Activated T-cell treated with anti-CD3 and anti-CD28 coated beads, Interleukin-2, amount 50 U/mL, for 24 hours (primary cell): ENCODE measurements at places on chromosomes 16 and 17.
A peak's percentile ranks its signal among the peaks of the same experiment; 100 is the strongest.

- DNase-seq: peak; percentile 80
- peaks cover 25% of the 10 kb centered on the region for H3K4me1 ChIP-seq
- H3K27me3 ChIP-seq: no peaks in the 10 kb centered on the region
Observed at GRCh38 chr17:82414548-82415281, 3.4 kb upstream of the HEXD start.

GRCh38 chr17:76102944-76103273 is 678 bp downstream of the EXOC7 start:
- peaks cover 28% of the 10 kb centered on the region for H3K4me1 ChIP-seq
- peaks cover 48% of the 10 kb centered on the region for H3K36me3 ChIP-seq

GRCh38 chr16:12543700-12544476 is 259.8 kb downstream of the CPPED1 start:
- H3K27ac ChIP-seq: no peak overlapping the region
- no peaks in the 10 kb centered on the region for H3K27me3 ChIP-seq
- H3K36me3 ChIP-seq: peaks cover 6% of the 10 kb centered on the region
- H3K4me1 ChIP-seq: peaks cover 64% of the 10 kb centered on the region

DNA sequence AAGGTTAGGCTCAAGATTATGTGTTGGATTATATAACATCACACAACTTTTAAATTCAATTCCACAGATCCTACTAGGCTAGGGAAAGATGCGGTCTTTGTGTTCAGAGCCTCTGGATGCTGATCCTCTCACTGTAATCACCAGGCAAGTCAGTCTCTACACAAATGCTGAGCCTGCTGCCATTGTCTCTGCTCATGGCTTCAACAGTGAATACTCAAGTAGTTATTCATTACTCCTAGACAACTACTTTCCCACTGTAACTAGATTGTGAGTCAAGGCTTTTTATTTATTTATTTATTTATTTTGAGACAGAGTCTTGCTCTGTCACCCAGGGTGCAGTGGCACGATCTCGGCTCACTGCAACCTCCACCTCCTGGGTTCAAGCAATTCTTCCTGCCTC is 15.8 kb upstream of the NDUFAB1 start:
- H3K27me3 ChIP-seq: no peaks in the 10 kb centered on the region
- peaks cover 69% of the 10 kb centered on the region for H3K36me3 ChIP-seq
- no peak overlapping the region for H3K4me3 ChIP-seq
- no peak for DNase-seq

- DNase-seq: no peak
- peaks cover 21% of the 10 kb centered on the region for H3K27me3 ChIP-seq
- H3K27ac ChIP-seq: no peak overlapping the region
- H3K4me1 ChIP-seq: no peaks in the 10 kb centered on the region
- no peak overlapping the region for H3K4me3 ChIP-seq
Observed at GRCh38 chr17:79031996-79032875, 8.3 kb downstream of the C1QTNF1 start.

- no peaks in the 10 kb centered on the region for H3K36me3 ChIP-seq
- no peaks in the 10 kb centered on the region for H3K4me1 ChIP-seq
- H3K27me3 ChIP-seq: peaks cover 2% of the 10 kb centered on the region
- no peak overlapping the region for H3K27ac ChIP-seq
Observed at GRCh38 chr16:68793401-68793857, 49.9 kb upstream of the TANGO6 start.

- DNase-seq: no peak
- H3K36me3 ChIP-seq: no peaks in the 10 kb centered on the region
- peaks cover 3% of the 10 kb centered on the region for H3K4me1 ChIP-seq
- peaks cover 24% of the 10 kb centered on the region for H3K27me3 ChIP-seq
Observed at GRCh38 chr16:10558305-10558704, 22.1 kb downstream of the EMP2 start.

DNA sequence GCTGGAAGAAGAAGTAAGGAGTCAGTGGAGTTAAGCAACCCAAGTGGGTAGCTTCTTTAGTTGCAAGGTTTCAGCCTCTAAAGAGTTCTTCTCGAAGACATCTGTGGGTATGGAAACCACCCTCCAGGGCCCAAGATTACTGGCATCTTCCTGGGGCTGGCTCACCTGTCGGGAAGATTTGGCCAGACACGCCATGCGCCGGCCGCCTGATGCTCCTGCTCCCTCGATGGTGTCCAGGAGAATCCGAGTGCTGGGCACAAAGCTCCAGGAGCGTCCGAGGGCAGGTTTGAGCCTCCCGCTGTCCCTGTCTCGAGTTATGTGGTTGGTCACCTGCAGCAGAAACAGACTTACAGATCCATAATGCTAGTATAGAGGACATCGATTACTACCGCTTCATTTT is 18.6 kb downstream of the RAD51D start:
- DNase-seq: no peak
- peaks cover 18% of the 10 kb centered on the region for H3K4me1 ChIP-seq
- H3K36me3 ChIP-seq: peaks cover 76% of the 10 kb centered on the region
- H3K4me3 ChIP-seq: no peak overlapping the region
- peak overlapping the region; percentile 52 for H3K27ac ChIP-seq
- no peaks in the 10 kb centered on the region for H3K27me3 ChIP-seq

- no peak for DNase-seq
- no peaks in the 10 kb centered on the region for H3K4me1 ChIP-seq
- no peaks in the 10 kb centered on the region for H3K27me3 ChIP-seq
- H3K4me3 ChIP-seq: no peak overlapping the region
- H3K27ac ChIP-seq: no peak overlapping the region
- no peaks in the 10 kb centered on the region for H3K36me3 ChIP-seq
Observed at GRCh38 chr16:64225696-64226095, 896.2 kb downstream of the CDH11 start.

- DNase-seq: no peak
- H3K4me1 ChIP-seq: peaks cover 3% of the 10 kb centered on the region
- H3K27me3 ChIP-seq: no peaks in the 10 kb centered on the region
- H3K36me3 ChIP-seq: no peaks in the 10 kb centered on the region
- no peak overlapping the region for H3K4me3 ChIP-seq
- H3K27ac ChIP-seq: no peak overlapping the region
Observed at GRCh38 chr17:8133941-8134340, 10.0 kb upstream of the HES7 start.

GRCh38 chr17:50834429-50835300 is 721 bp upstream of the WFIKKN2 start:
- H3K27ac ChIP-seq: no peak overlapping the region
- H3K27me3 ChIP-seq: peaks cover 19% of the 10 kb centered on the region
- peaks cover 2% of the 10 kb centered on the region for H3K4me1 ChIP-seq

- peak overlapping the region; percentile 84 for H3K4me3 ChIP-seq
- H3K4me1 ChIP-seq: peaks cover 54% of the 10 kb centered on the region
- H3K27me3 ChIP-seq: peaks cover 93% of the 10 kb centered on the region
- H3K36me3 ChIP-seq: no peaks in the 10 kb centered on the region
- H3K27ac ChIP-seq: peak overlapping the region; percentile 45
- peak; percentile 84 for DNase-seq
Observed at GRCh38 chr17:49968405-49969133, 421 bp upstream of the DLX4 start.

DNA sequence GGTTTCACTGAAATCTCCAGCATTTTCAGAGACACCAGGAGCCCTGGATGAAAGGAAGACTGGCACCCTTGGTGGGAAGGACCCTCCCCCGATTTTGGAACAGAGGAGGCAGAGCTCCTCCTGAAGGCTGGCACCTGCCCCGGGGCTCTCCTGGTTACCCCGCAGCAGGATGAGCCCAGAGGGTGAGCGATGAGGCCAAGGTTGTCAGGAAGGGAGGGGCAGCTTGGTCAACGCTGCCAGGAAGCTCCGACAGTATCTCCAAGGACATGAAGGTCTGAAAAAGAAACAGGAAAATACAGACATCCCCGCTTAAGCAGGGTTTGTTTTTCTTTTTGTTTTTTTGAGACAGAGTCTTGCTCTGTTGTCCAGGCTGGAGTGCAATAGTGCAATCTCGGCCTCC is 15.5 kb upstream of the ACSF3 start:
- no peak overlapping the region for H3K27ac ChIP-seq
- H3K36me3 ChIP-seq: no peaks in the 10 kb centered on the region
- H3K4me3 ChIP-seq: no peak overlapping the region
- no peak for DNase-seq
- no peaks in the 10 kb centered on the region for H3K4me1 ChIP-seq

GRCh38 chr16:15610369-15610871 is 32.5 kb downstream of the MARF1 start:
- H3K36me3 ChIP-seq: peaks cover 90% of the 10 kb centered on the region
- no peaks in the 10 kb centered on the region for H3K27me3 ChIP-seq
- H3K4me3 ChIP-seq: no peak overlapping the region
- peaks cover 18% of the 10 kb centered on the region for H3K4me1 ChIP-seq
- peak overlapping the region; percentile 37 for H3K27ac ChIP-seq
- DNase-seq: no peak

GRCh38 chr16:75965504-75966374 is 239.4 kb upstream of the CPHXL start:
- no peak overlapping the region for H3K4me3 ChIP-seq
- H3K27ac ChIP-seq: no peak overlapping the region
- H3K4me1 ChIP-seq: no peaks in the 10 kb centered on the region
- no peaks in the 10 kb centered on the region for H3K27me3 ChIP-seq

GRCh38 chr16:65119435-65119834 is 2.4 kb downstream of the CDH11 start:
- no peak overlapping the region for H3K4me3 ChIP-seq
- DNase-seq: no peak
- H3K4me1 ChIP-seq: no peaks in the 10 kb centered on the region
- H3K27ac ChIP-seq: no peak overlapping the region

DNA sequence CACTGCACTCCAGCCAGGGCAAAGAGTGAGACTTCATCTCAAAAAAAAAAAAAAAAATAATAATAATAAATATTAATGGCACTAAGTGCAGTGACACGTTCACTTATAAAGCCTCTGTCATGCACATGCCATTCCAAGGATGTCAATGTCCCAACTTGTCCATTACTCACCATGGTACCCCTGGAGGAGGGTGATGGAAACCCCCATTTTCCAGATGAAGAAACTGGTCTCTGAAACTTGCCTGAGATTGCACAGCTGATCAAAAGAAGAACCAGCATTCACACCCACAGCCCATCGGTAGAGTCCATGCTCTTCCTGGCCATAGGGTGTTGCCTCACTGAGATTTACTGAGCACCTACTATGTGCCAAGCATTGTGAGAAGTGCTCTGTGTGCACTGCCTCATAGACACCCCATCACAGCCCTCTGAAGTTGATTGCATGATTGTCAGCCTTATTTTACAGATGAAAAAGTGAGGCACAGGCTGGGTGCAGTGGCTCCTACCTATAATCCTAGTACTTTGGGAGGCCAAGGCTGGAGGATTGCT is 123.7 kb downstream of the ABCC1 start:
- H3K4me1 ChIP-seq: peaks cover 2% of the 10 kb centered on the region
- no peaks in the 10 kb centered on the region for H3K27me3 ChIP-seq
- no peak overlapping the region for H3K27ac ChIP-seq
- DNase-seq: no peak
- no peak overlapping the region for H3K4me3 ChIP-seq

DNA sequence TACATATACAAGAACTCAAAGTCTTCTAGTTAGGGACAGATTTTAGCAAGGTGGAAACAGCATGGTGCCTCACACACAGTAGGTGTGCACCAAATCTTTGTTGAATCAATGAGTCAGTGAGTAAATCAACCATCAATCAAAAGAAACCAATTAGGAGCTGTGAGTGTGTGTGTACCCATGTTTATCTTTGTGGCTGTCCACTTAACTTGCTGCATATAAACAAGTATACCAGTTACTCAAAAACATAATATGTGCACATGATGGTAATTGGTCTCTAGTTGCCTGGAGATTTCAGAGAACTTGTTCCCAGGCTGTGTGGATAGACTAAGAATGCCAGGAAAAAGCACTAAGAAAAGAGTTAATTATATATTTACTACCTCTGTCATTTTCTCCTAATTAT is 272.2 kb upstream of the CCL2 start:
- H3K36me3 ChIP-seq: no peaks in the 10 kb centered on the region
- H3K4me1 ChIP-seq: no peaks in the 10 kb centered on the region
- no peak overlapping the region for H3K27ac ChIP-seq
- H3K27me3 ChIP-seq: peaks cover 6% of the 10 kb centered on the region
- DNase-seq: no peak
- no peak overlapping the region for H3K4me3 ChIP-seq

DNA sequence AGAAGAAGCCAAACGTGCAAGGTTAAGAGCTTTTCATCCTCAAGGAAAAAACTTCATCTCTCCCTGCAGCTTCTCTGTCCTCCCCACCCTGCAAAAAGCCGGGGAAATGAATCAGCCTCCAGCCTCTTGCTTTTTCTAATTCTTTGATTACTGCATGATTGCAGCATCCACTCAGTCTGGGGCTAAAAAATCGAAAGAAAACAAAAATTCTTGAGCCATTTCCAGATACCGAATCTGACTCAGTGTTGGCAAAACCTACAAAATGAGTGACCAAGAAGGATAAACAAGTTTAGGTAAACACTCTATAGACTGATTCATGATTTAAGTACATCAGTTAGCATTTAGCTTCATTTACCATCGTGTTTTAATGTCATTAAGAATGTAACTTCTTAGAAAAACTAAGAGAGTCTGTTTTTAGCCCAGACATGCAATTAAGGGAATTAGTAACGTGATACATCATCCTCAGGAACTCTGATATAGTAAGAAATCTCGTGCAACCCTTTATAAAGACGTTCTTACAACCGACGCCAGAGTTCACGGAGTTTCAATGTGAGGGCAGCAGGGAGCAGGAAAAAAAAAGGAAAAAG is 287.3 kb upstream of the FOXF1 start:
- no peak for DNase-seq
- no peaks in the 10 kb centered on the region for H3K4me1 ChIP-seq
- H3K27ac ChIP-seq: no peak overlapping the region
- H3K36me3 ChIP-seq: no peaks in the 10 kb centered on the region

- H3K4me3 ChIP-seq: no peak overlapping the region
- peaks cover 51% of the 10 kb centered on the region for H3K4me1 ChIP-seq
- no peak overlapping the region for H3K27ac ChIP-seq
- H3K36me3 ChIP-seq: no peaks in the 10 kb centered on the region
- no peaks in the 10 kb centered on the region for H3K27me3 ChIP-seq
- no peak for DNase-seq
Observed at GRCh38 chr16:53785044-53785443, 81.1 kb downstream of the FTO start.

GRCh38 chr16:79801646-79802045 is 201.1 kb upstream of the MAF start:
- no peak for DNase-seq
- no peaks in the 10 kb centered on the region for H3K4me1 ChIP-seq
- H3K27ac ChIP-seq: no peak overlapping the region

GRCh38 chr17:14325618-14326167 is 24.8 kb downstream of the HS3ST3B1 start:
- H3K4me3 ChIP-seq: no peak overlapping the region
- H3K27ac ChIP-seq: no peak overlapping the region
- H3K4me1 ChIP-seq: peaks cover 82% of the 10 kb centered on the region
- H3K27me3 ChIP-seq: no peaks in the 10 kb centered on the region
- no peak for DNase-seq

- peaks cover 5% of the 10 kb centered on the region for H3K27me3 ChIP-seq
- no peaks in the 10 kb centered on the region for H3K36me3 ChIP-seq
- DNase-seq: peak; percentile 84
- peaks cover 46% of the 10 kb centered on the region for H3K4me1 ChIP-seq
- peak within 1 kb of the TSS; percentile 83 for H3K27ac ChIP-seq
- peak within 1 kb of the TSS; percentile 82 for H3K4me3 ChIP-seq
Observed at GRCh38 chr17:17303010-17303846, at the start of gene NT5M. Gene NT5M (plus strand): TSS chr17:17303373. CDS start chr17:17303551, 178 bp downstream.

- H3K4me3 ChIP-seq: peak overlapping the region; percentile 43
- no peak for DNase-seq
- H3K36me3 ChIP-seq: peaks cover 64% of the 10 kb centered on the region
- no peaks in the 10 kb centered on the region for H3K27me3 ChIP-seq
- H3K4me1 ChIP-seq: peaks cover 45% of the 10 kb centered on the region
- H3K27ac ChIP-seq: peak overlapping the region; percentile 86
Observed at GRCh38 chr17:45263477-45263860, 1.6 kb upstream of the SPATA32 start.
